Gastrocnemius medialis (tissue), 4 donors: ENCODE measurements at places on chromosomes 11 and 22. TPM values are rescaled to one million over a fixed set of nuclear protein-coding genes. Genes with fewer than 3 reads are reported as not detected.
A peak's percentile ranks its signal among the peaks of the same experiment; 100 is the strongest.

Gene MMP10
- not detected for total RNA-seq

Gene OR5B21
- not detected for total RNA-seq

GRCh38 chr11:27837895-27838563 lies 137.8 kb upstream of the BDNF start:
- no peak for DNase-seq

Gene GPHA2
- total RNA-seq: not detected

DNA sequence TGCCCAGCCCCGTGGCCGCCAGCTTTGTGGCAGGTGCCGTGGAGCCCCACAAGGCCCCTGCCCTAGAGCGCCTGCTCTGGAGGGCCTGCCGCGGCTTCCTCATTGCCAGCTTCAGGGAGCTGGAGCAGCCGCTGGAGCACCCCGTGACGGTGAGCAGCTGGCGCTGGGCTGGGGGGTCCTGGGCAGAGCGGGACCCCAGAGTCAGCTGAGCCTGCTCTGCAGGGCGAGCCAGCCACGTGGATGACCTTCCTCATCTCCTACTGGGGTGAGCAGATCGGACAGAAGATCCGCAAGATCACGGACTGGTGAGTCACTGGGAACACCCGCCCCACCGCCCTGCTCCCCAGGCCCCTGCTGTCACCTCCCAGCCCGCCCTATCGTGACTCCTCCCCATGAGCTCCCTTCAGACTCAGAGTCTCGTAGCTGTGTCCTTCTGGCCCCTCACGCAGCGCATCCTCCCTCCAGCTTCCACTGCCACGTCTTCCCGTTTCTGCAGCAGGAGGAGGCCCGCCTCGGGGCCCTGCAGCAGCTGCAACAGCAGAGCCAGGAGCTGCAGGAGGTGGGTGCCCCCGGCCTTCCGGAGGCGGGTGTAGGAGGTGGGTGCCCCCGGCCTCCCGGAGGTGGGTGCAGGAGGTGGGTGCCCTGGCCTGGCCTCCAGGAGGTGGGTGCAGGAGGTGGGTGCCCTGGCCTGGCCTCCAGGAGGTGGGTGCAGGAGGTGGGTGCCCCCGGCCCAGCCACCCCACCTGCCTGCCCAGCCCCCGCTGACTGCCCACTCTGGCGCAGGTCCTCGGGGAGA lies 4.7 kb downstream of the TCIRG1 start:
- no peak for DNase-seq

- DNase-seq: peak; percentile 65
Observed at GRCh38 chr11:36149538-36150242, 139.5 kb downstream of the COMMD9 start.

Gene PIH1D2
- total RNA-seq: 0.56 TPM

DNA sequence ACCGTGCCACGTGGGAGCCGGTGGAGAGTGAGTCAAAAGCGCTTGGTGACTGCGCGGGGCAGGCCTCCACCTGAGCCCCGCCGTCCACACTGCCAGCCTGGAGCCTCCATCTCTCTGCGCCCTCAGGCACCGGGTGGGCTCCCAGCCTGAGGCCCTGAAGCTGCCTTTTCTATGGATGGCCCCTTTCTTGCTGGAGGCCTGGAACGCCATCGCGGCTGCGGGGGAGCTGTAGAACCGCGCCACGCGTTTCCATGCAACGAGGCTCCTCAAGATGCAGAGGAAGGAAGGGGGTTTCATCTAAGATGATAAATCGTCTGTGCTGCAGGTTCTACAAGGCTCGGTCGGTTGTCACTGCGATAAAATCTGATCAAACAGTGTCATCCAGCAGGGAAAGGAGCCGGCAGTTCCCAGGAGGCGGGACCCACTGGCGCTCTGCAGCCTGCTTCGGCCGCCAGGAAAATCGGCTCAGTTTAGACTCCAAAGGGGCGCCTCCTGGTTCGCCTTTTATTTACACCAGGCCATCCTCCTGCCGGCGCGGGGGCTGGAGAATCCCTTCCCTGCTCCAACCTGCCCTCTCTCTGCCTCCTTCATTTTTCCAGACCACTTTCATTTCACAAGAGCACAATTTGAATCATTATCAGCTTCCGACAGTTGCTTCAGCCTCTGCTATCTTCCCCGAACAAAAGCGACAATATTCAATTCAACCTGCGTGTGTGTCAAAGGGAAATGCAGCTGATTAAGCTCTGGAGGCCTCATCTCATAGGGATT lies 624.4 kb downstream of the BRD1 start:
- DNase-seq: peak; percentile 0

- no peak for DNase-seq
Observed at GRCh38 chr22:42236848-42237247, 33.6 kb downstream of the TCF20 start.

GRCh38 chr11:20611892-20612291 lies 12.5 kb downstream of the SLC6A5 start:
- no peak for DNase-seq

DNA sequence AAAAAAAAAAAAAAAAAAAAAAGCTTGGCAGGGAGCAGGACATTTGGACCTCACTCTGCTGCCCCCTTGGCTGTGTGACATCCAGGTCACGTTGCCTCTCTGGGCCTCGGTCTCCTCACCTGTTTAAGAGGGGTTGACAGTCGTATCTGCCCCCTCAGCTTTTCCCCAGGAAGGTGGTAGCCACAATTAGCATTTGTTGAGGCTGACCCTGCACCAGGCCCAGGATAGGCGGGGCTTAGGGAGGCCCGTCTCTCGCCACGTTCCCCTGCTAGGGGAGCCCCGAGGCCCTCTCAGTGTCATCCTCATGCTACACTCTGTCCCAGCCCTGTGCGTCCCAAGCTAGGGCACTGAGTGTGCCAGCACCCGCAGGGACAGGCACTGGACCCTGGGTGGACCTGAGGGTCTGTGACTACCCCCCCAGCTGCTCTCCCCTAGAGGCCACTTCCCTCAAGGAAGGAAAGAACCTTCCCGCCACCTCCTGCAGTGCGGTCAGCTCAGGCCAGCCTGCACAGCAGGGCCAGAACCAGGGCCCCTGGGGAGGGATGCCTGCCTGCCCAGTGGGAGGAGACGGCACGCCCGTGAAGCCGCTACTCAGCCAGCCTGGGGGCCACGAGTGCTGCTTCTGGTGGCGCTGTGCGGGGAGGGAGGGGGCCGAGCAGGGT lies 38.5 kb upstream of the PPARA start:
- DNase-seq: peak; percentile 51

Gene DGAT2
- 4.3 TPM for total RNA-seq

- DNase-seq: no peak
Observed at GRCh38 chr11:9130297-9130696, 38.9 kb upstream of the SCUBE2 start.

- no peak for DNase-seq
Observed at GRCh38 chr22:43881091-43882061, 10.4 kb downstream of the PNPLA5 start.

- no peak for DNase-seq
Observed at GRCh38 chr11:2510626-2511402, 66.0 kb downstream of the KCNQ1 start.

- peak; percentile 67 for DNase-seq
Observed at GRCh38 chr22:40348025-40348658, 1.8 kb downstream of the ADSL start.

DNA sequence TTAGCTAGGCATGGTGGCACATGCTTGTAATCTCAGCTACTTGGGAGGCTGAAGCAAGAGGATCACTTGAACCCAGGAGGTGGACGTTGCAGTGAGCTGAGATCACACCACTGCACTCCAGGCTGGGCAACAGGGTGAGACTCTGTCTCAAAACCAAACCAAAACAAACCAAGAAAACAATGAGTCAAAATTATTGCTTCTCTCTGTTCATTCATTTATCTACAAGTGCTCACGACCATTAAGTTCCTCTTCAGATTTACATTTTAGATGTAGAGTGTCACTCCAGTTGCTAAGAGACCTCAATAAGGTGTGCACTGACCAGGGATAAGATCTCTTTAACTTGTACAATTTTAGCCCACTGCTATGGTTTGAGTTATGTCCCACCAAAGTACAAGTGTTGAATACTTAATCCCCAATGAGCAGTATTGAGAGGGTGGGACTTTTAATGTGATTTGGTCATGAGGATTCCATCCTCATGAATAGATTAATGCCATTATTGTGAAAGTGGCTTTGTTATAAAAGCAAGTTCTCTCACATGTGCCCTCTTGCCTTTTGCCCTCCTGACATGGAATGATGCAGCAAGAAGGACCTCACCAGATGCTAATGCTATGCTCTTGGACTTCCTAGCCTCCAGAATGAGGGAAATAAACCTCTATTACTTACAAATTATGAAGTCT lies 7.8 kb downstream of the HNRNPUL2 start:
- DNase-seq: no peak

- no peak for DNase-seq
Observed at GRCh38 chr11:30025396-30026139, 8.7 kb upstream of the KCNA4 start.

DNA sequence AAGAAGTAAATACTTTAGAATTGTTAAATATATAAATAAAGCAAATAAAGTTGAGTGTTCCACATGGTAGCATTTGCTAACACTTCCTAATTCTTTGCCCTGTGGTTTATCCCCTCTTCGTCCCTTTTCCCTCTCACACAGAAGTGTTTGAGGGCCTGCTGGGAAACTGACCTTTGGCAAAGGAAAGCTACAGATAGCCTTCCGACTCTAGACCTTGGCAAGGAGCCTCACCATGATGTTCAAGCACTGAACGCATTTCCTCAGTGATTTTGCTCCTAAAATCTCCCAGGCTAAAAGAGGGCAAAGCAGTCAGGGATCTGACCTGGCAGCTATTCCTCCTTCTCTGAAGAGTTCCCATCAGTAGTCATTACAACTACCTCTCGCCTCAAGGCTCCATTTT lies 52.5 kb upstream of the HORMAD2 start:
- no peak for DNase-seq

DNA sequence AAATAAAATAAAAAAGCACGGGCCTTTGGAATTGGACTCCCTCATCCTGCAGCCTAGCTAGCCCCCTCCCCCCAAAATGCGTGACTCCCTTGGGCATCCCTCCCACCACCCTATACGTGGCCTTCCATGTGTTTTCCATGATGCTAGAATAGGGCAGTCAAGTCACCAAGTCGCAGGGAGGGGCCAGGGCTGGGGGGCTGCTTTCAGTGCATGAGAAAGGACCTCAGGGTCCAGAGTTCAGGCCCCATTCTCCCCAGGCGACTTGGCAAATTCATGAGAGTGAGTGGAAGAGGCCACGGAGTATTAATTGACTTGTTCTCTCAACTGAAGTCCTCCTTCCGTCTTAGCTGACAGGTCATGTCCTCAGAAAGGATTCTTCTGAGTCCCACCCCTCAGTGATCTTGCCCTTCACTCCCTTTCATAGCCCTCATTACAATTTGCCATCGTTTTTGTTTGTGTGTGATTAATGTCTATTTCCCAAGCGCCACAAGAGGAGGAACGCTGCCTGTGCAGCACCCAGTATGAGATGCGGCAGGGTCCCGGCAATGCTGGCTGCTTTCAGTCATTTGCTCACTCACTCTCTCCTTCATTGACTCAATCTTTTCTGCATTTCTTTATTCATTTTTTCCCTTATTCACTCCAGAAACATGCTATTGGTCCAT lies 17.4 kb downstream of the LRRC32 start:
- no peak for DNase-seq

Gene CLDN5
- 40.4 TPM for total RNA-seq

GRCh38 chr22:31193092-31193491 lies 19.0 kb upstream of the LIMK2 start:
- no peak for DNase-seq

Gene MS4A15
- total RNA-seq: not detected

GRCh38 chr22:27636716-27637508 lies 164.6 kb downstream of the MN1 start:
- peak; percentile 87 for DNase-seq

Gene DNHD1
- total RNA-seq: 4.5 TPM

Gene SEZ6L
- total RNA-seq: 0.10 TPM

DNA sequence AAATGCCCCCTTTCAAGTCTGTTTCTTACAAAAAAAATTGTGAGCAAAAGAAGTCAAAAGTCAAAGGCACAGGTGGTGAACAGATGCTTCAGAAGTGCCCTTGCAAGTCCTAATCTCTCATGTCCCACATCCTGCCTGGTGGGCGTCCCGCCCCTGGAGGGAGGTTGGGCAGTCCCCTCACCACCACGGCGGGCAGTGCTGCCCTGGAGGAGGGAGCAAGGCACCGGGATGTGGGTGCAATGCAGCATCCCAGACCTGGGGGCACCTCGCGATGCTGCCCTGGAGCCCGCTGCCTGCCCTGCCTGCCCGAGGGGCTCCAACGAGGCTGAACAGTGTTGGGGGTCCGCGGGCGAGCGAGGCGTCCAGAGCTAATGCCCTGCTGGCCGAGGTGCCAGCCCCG lies 15.9 kb downstream of the MRGPRG start:
- no peak for DNase-seq

Gene DAGLA
- total RNA-seq: 3.3 TPM

DNA sequence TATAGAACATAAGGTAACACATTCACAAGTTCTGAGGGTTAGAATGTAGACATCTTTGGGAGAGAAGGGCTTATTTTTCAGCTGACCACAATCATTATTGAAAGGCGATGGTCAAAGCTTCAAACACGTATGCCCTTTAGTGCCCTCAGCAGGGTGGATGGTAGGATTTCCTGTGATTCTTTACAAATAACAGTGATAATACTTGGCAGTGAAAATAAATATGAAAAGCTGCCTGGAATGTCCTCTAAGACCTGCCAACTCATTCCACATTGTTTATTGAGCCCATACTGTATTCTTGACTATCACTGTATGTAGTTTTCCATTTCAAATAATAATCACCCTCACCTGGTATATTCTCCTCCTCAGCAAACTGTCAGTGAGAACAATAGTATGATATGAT lies 13.7 kb upstream of the MPEG1 start:
- DNase-seq: no peak

GRCh38 chr11:118056806-118057205 lies 20.1 kb upstream of the TMPRSS4 start:
- DNase-seq: no peak

Gene CCDC116
- not detected for total RNA-seq

DNA sequence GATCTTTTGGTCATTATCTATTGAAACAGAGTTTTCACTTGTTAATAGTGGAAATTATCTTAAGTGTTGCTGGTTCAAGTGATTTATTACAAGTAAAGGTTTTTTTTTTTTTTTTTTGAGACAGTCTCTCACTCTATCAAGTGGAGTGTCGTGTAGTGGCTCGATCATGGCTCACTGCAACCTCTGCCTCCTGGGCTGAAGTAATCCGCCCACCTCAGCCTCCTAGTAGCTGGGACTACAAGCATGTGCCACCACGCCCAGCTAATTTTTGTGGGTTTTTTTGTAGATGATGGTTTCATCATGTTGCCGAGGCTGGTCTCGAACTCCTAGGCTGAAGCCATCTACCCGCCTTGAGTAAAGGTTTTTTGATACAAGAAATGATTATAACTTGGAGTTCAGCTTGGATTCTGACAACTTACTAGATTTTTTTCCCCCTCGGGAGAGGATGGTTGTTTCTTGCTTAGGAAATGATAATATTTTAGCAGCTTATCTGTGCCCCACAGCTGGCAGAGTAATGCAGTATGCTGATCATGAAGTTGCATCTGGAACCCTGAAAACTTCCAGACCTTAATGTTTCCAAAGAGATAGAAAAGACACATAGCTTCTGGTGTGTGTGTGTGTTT lies 68.9 kb downstream of the MTMR3 start:
- DNase-seq: no peak
